NCI-H69 (cell line): ENCODE measurements at places on chromosomes 3 and 15.
A peak's percentile ranks its signal among the peaks of the same experiment; 100 is the strongest.

DNA sequence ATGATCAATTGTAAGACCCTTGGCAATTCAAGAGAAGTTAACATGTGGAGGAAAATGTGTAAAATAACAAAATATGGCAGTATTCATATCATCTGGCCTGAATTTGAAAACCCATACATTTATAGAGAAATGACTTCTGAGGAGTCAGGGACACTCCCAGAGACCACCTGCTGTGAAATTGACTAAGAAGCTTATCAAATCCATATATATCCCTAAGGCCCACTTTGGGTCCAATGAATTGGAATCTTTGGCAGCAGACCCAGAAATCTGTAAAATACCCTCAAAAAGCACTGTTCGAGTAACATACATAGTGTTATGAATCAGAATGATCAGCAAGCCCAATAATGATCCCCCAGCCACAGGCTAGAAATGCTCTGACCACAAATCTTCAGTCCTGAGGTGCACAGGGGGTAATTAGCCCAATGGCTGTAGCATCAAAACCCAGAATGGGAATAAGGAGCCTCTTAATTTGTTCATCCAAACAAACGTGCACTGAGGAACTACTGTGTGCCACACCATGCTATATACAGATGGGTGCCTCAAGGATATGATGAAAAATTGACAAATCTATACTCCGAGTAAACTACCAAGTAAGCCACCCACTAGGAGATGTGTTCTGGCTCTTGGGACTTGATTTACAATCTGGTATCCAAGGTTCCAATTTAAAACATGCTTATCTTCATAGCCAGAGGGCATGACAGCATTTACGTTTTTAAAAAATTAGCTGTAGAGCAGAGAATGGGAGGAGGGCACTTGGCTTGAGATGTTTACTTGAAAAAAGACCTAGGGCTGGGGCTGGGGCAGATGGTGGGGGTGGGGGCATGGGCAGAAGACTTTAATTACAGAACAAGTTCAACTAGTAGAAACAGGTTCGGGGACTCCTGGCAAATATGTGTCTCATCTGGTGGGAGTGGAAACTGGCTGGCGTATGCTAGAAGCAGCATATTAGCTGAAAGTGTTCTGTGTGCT lies 9.1 kb upstream of the ARHGEF3 start:
- DNase-seq = peak; percentile 74

GRCh38 chr15:74382004-74382816 lies 14.8 kb upstream of the CYP11A1 start:
- DNase-seq = peak; percentile 68

DNA sequence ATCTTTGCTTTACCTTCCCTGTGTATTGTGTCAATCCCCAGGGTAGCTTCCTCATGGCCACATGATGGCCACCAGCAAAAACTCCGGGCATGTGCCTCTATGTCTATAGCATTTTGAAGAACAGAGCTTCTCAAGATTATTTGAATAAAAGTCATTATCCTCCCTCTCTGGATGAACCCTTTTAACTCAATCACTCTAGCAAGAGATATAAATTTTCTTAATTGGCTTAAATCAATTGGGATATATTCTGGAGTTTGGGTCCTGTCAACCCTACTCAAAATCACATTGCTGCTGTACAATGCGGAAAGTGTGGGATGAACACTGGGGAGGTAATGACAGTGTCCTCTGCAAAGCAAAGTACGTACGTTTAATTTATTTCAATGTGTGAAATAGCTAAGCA lies 370.6 kb upstream of the LRRC3B start:
- no peak for DNase-seq

- peak; percentile 16 for DNase-seq
These were observed 27.7 kb downstream of the PTX3 start for GRCh38 chr3:157464321-157464720.

DNA sequence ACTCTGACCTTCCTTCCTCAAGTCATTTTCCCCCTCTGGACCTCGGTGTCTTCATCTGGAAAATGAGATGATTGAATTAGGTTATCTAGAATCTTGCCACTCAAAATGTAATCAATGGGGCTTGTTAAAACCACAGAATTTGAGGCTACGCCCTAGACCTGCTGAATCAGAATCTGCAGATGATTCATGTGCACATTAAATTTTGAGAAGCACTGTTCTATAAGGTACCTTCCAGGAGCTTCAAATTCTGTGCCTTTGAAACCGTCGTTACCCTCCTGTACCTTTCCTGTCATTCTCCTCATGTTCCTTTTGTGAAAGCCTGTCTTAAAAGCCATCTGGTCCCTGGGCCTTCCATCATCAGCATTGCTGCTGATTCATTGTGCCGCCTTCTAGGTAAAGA lies 172.4 kb upstream of the TOPAZ1 start:
- no peak for DNase-seq

DNA sequence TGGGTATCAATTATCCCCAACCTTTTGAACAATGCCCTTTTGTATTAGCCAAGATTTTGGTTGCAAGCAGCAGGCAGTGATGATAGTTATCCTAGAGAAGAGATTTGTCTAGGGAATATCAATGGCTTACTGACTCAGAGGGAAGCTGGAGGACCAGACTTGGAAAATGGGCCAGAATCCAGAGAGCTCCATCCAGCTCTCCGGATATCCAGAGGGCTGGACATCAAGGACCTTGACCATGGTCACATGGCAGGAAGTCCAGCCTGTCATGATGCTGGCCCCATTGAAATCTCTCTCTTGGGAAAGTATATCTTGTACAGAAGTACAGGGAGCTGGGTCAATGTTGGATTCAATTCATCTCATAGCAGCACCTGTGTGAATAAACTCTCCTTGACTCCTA lies 148.5 kb upstream of the PDZRN3 start:
- DNase-seq = no peak

- no peak for DNase-seq
These were observed 411.5 kb downstream of the RAP2B start for GRCh38 chr3:153573481-153573880.

DNA sequence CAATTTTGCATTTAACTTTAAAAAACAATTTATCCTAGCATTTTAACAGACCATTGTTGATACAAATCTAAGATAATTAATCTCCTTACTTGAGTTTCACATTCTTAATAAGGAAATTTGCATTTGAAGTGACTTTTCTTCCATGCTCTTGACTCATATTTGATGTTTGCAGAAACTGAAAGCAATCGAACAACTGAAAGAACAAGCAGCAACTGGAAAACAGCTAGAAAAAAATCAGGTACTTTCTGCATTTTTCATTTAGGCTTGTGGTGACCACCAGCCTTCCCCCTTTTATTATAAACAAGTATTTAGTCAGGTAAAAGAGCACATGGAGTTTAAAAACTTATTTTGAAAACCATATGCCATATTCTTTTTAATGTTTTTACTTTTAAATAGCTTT lies 20.1 kb upstream of the SELENOT start:
- no peak for DNase-seq

GRCh38 chr3:131142580-131142979 lies 115.9 kb downstream of the NEK11 start:
- no peak for DNase-seq

GRCh38 chr3:183953471-183954070 lies 64.1 kb downstream of the ABCC5 start:
- DNase-seq = no peak

- DNase-seq = peak; percentile 10
These were observed 6.3 kb upstream of the PKM start for GRCh38 chr15:72237029-72237852.

- DNase-seq = no peak
These were observed 57.3 kb upstream of the ROPN1 start for GRCh38 chr3:124048967-124049798.

- DNase-seq = no peak
These were observed 8.8 kb upstream of the FBXO40 start for GRCh38 chr3:121584418-121584817.

GRCh38 chr3:107250221-107250620 lies 127.0 kb upstream of the CCDC54 start:
- DNase-seq = no peak

- DNase-seq = peak; percentile 16
These were observed 187.8 kb downstream of the UACA start for GRCh38 chr15:70575231-70576226.

- no peak for DNase-seq
These were observed 23.0 kb downstream of the RBM5 start for GRCh38 chr3:50111757-50112156.

DNA sequence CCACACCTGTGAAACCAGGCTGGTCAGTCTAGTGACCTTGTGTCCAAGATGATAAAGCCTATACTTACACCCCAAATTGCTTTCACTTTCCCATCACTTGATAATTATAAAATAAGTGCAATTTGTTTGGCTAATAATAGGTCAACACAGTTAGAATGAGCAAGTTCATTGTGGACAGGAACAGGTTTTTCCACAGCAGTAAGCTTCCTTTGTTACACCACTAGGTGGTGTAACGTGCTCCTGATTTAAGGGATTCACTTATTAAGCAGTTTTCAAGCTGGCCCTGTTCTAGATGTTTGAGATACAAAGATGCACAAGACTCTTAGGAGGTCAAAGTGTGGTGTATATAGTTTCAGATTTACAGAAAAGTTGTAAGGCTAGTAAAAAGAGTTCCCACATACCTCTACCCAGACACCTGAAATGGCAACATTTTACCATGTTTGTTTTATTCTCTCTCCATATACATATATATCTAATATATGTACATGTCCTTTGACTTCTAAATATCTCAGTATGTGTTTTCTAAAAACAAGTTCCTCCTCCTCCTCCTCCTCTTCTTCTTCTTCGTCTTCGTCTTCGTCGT lies 6.8 kb upstream of the MFSD1 start:
- peak; percentile 45 for DNase-seq

- no peak for DNase-seq
These were observed 33.7 kb downstream of the FILIP1L start for GRCh38 chr3:100080573-100080972.

- DNase-seq = no peak
These were observed 414.8 kb downstream of the LPP start for GRCh38 chr3:188568736-188569135.

DNA sequence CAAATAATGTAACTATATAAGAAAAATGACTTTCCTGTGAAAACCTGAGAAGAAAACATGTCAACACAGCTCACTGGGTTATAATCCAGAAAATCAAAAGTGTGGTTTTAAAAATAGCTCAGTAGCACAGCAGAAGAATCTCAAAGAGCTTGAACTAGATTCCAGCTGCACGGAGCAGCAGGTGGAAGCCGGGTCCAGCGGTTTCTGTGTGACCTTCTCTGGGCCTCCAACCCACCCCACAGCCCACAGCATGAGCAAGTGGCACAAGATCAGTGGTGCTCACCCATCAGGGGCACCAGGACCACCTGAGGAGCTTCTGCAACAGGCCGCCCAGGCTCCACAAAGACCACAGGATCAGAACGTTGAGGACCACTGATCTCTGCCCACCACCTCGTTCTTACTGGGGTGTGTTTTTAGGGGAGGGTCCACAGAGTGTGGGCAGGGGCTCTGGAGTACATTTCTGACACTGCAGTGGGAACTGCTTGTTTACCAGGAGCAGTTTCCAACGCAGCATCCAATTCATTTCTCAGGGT lies 23.2 kb downstream of the SLC41A3 start:
- no peak for DNase-seq

DNA sequence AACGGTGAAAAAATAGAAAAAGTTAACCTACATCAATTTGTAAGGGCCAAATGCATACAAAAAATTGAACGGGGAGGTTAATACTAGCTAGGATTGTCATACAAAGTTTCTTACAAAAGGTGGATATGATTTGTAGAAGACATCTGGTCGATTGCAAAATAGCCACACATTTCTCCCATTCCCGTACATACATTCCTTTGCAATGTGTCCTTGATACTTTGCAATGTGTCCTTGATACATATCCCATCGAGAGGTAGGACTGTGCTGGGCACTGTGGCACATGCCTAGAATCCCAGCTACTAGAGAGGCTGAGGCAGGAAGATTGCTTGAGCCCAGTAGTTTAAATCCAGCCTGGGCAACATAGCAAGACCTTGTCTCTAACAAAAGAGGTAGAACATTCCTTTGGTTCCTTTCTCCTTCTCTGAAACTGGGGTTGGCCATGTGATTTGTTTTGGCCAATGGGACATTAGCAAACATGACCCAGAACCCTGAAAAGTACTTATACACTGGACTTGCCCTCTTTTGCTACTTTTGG lies 9.5 kb downstream of the TTBK2 start:
- DNase-seq = no peak
